ENCODE measurements at places on chromosomes 2 and 18.

GRCh38 chr2:137900421-137901141, 63.7 kb upstream of the HNMT start:
- DNase-seq: no peak

- no peak for DNase-seq
Measured at GRCh38 chr18:58158008-58158407, 114.0 kb downstream of the NEDD4L start.

DNA sequence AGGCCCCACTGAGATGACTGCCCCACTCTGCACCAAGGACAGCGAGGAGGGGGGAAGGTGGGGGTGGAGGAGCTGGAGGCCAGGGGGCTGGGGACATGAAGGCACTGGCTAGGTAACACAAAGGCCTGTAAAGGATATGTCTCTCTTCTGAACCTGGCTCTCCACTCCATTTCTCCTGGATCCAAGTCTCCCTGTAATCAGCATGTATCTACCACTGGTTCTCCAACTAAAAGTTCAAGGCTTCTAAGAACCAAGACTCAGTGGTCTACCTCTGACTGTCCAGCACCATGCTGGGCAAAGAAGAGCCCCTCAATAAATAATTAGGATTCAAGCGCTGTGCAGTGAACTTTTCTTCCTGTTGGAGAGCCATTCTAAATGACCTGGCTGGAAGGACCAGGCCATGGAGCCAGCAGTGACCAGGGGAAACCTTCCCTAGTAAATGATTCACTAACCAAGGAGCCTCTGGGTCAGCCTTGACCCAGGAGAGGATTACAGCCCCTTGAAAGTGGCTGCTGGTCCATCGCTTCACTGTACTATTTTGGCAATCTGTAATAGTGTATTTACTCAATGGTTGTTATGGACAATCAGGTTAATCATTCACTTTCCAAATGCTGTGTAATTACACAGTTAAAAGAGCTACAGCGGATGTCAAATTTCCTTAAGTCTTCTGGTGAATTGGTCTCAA, 73.2 kb downstream of the BCL11A start:
- DNase-seq: no peak

GRCh38 chr2:59732871-59733566, 820.4 kb downstream of the BCL11A start:
- no peak for DNase-seq

- DNase-seq: no peak
Measured at GRCh38 chr2:8876628-8877027, 39.2 kb upstream of the KIDINS220 start.

GRCh38 chr2:210630873-210631560, 74.6 kb downstream of the CPS1 start:
- no peak for DNase-seq

DNA sequence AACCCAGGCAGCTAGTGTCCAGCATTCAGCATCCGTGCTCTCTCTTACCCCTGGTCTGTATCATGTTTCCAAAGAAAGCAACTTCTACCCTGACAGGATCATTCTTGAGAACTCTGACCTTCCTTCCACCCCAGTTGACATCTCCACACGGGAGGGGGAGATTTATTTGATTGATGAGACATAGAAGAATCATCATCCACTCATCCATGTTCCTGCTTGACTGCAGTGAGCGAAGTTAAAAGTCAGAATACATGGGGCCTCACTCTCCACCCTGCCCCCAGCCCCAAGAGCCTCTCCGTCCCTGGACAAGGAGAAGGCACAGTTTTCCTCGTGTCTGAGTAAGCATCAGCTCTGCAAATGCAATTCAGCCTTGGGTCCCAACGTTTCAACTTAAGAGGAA, 356.0 kb upstream of the TNP1 start:
- no peak for DNase-seq

Data from T47D (cell line).